Suppressor macrophage treated with lipopolysaccharide for 4 hours (primary cell): ENCODE measurements at places on chromosomes 7 and 10.
A peak's percentile ranks its signal among the peaks of the same experiment; 100 is the strongest.

DNA sequence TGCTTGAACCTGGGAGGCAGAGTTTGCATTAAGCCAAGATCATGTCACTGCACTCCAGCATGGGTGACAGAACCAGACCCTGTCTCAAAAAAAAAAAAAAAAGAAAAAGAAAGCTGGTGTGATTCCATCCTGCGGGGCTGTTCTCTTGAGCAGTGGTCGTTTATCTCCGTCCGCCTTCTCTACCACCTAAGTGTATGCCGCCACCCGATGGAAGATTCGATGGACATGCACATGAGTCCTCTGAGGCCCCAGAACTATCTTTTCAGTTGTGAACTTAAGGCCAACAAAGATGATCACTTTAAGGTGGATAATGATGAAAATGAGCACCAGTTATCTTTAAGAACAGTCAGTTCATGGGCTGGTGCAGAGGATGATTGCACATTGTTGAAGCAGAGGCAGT lies 65.7 kb downstream of the ABRAXAS2 start:
- no peak for DNase-seq

GRCh38 chr10:37703833-37704382 lies 153.5 kb downstream of the ZNF248 start:
- no peak for DNase-seq

- no peak for DNase-seq
Observed at GRCh38 chr10:101571271-101571925, 16.7 kb downstream of the POLL start.

DNA sequence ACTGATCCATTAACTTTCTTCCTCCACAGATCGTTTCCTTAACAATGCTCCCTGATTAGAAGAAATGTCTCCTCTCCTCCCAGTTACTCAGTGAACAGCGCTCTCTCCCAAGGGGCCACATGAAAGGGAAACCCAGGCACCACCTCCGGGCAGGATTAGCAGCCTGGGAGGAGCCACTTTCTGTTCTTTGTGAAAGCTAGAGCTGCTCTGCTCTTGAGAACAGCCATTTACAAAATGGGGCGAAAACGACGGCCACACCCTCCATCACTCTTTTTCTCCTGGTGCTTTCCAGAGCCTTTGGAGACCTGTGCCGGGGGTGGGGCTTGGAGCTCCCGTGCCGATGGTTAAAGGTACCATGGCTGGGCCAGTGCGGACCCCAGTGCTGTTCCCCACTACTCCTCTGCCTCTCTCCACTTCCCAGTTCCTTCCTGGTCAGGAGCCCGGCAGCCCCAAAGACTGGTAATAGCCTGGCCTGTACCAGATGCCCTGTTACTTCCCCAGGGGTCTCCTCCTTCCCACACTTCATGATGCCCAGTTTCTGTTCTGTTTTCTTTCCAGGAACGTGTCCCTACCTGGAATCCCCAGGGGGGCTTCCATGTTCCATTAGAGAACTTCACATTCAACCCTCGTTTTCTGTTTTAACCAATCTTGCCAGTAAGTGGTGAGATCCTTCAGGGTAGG lies 402.9 kb upstream of the GALNT17 start:
- DNase-seq = no peak

DNA sequence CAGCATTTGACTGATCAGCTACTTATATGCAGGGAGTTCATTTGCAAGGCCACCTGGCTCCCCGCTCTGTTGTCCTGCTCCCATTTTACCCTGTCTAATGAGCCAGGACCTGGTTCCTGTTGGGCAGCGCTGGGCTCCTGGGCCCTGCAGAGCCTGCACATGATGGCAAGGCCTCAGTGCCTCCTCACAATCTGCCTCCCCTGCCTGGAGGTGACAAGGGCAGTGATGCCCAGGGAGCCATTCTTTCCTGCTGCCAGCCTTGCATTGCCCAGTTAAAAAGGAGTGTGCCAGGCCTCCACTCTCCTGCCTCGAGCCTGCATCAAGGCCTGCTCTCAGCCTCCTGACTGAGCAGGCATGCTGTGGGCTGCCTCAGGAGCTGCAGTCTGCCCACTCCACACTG lies 28.5 kb downstream of the CHAT start:
- DNase-seq = no peak

DNA sequence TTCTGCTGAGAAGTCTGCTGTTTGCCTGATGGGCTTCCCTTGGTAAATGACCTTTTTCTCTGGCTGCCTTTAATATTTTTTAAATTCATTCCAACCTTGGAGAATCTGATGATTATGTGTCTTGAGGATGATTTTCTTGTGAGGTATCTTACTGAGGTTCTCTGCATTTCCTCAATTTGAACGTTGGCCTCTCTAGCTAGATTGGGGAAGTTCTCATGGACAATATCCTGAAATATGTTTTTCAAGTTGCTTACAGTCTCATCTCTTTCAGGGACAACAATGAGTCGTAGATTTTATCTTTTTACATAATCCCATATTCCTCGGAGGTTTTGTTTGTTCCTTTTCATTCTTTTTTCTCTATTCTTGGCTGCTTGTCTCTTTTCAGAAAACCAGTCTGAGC lies 208.4 kb downstream of the KIF20B start:
- peak; percentile 44 for DNase-seq

DNA sequence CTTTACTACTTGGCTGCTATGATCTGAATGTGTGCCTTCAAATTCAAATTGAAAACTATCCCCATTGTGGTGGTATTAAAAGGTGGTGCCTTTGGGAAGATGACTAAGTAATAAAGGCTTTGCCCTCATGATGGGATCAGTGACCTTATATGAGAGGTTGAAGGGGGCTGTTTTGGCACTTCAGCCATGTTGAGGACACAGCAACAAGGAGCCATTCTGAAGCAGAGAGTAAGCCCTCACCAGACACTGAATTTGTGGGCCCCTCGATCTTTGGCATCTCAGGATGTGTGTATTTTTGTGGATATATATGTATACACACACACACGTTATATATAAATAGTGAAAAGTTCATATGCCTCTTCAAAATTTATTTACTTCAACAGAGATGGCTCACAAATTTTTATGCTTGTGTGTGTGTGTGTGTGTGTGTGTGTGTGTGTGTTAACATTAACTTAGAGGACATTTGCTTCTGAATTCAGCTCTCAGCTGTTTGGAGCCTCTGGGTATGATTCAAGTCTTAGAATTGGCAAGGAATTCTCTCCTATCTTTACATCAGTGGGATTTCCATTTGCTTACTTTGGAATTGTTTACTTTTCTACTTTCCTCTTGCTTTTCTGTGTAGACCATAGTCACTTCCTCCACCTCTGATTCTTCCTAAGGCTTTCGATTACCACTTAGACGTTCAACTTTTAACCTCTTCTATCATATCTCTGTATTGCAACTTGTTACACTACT lies 66.6 kb downstream of the MAGI2 start:
- DNase-seq = no peak

GRCh38 chr10:7763929-7764328 lies 23.9 kb downstream of the KIN start:
- DNase-seq = peak; percentile 33

GRCh38 chr10:51862149-51862548 lies 162.8 kb upstream of the CSTF2T start:
- no peak for DNase-seq

DNA sequence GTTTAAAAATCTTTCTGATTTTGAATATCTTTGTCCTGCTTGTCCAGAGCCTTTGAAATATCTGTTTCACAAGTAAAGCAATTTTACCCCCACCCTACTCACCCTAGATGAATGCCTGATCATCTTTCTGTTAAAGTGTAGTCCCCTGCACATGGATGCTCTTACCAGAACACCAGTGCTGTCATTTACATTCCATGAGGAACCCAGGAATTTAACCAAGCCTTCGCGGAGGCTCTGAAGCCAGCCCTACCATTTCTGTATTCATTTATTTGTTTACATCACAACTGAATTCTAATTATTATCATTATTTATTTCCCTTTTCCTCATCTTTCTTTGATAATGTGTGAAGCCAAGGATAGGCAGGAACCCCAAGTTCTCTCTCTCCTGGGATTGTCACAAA lies 167.8 kb upstream of the MYO3A start:
- DNase-seq = no peak

GRCh38 chr10:94997741-94998174 lies 59.3 kb downstream of the CYP2C9 start:
- DNase-seq = no peak

- no peak for DNase-seq
Observed at GRCh38 chr7:130275826-130276297, 9.2 kb downstream of the CPA2 start.

DNA sequence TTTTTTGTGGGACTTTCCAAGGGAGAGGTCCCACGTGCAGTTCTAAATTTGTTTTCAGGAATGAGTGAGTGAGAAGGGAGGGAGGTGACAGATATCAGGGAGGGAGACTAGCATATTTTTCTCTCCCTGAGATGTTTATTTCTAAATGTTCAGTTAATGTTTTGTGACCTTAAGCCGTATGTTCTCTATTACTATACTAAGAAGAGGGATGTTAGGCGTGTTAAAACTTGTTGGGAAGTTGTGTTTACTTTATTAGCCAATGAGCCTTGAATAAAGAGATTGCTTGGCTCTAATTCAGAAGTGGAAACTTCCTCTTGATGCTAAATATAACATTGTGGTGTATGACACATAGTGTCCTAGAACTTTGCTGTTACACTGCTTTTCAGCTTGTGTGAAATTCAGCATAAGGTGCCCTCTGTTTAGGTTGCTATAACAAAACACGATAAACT lies 37.3 kb downstream of the DNAH11 start:
- peak; percentile 68 for DNase-seq

- DNase-seq = no peak
Observed at GRCh38 chr7:119959811-119960210, 313.2 kb upstream of the KCND2 start.

GRCh38 chr7:78703391-78703790 lies 750.1 kb downstream of the MAGI2 start:
- no peak for DNase-seq

DNA sequence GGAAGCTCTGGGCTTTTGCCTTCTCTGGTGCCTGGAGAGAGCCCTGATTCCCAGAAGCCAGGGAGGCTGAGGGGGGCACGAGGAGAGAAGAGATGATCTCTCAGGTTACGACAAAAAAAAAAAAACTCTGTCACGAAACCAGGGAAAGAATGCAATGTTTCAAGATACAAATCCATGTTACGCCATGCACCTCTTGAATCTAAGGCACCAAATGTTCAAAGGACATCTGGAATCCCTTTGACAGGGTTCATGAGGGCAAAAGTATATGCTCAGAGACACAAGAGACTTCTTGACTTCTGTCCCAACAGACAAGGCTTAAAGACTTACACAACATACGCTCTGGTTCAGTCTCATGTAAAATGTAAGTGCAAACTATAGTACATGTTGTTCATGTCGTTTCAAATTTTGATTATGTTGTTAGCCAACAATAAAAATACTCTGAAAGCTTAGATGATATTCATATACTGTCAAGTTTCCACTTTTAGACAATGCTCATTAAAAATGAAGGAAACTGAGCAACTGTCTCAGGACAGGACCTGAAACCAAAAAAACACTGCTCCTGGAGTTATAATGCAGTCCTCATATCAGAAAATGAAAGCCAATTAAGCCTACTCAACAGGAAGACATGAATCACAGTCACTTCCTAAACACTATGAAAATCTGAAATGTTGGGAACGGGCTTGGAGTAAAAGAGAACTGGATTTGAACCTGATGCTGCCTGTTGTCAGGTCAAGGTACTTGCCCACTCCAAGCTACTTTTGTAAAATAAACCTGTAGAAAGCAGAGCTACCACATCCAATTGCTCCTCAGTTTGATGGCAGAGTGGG lies 72.3 kb downstream of the CHCHD3 start:
- DNase-seq = no peak

DNA sequence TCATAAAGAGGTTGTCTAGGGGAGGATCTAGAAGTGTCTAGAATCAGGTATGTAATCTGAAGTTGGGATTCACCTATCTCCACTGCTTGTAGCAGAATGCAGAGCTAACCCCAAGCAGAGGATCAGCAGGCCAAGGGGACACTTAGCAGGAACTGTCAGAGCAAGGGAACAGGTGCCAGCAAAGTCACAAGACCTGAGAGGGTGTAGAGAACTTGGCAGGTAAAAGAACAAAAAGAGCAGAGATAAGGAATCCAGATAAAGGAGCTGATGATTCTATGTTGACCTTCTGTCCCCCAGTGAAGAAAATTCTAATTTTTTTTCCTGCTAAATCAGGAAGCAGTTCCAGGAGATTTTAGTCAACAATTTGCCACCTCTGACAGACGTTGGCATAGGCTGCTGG lies 91.4 kb upstream of the CCDC71L start:
- no peak for DNase-seq

DNA sequence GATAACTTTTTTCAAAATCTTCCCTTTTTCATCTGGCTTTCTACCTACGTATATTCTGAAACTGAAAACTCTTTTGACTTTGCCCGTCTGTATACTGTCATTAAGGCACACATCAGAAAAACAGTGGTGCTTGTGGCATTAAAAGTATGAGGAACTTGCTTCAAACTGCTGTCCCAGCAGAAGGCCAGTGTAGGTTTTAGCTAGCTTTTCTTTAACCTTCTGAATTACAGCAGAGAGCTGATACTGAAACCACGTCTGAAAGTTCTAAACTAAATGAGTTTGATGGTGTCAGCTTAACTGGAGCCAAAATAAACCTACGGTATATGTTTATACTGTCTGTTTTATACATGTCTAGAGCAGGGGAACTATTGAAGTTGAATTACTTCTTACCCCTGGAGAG lies 283.4 kb downstream of the TFEC start:
- no peak for DNase-seq

DNA sequence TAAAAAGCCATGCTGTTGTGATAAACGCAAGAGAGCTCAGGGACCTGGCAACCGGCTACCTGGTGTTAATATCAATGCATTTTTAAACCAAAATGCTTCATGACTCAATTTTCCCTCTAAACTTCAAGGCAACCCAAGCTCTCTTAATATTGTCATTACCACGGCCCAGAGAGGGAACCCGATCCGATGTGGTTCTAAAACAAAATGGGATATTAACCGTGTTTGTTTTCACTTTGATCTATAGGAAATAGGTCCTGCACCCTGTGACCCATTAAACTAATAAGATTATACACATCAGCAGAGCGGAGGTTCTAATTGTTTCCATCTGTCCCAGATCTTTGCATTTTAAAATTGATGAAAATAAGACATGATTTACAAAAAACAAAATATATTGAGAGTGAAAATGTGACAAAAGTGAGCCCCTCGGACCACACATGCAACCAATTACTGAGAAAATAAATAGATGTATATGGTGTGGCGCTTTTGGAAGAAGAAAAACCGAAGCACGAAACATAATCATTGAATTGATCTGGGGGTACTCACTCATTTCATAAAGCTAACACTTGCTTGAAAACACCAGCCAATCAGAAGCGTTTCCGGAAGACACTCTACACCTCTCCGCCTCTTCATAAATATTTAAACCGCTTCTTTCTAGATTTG lies 290.3 kb upstream of the NFE2L3 start:
- no peak for DNase-seq

DNA sequence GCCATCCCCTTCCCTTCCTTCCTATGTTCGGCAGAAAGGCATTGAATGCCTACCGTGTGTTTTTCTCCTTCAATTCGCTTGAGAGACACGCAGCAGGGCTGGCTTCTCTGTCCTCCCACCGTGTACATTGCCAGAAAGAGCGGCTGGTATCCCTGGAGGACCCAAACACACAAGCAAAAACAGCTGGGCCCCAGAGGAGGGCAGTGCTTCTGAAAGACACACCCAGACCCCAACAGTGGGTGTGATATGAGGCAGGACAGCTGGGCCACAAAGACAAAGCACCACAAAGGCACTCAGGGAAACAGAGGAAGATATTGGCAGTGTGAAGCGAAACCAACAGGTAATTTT lies 133.1 kb upstream of the SH2B2 start:
- no peak for DNase-seq

GRCh38 chr7:77447616-77448015 lies 31.5 kb upstream of the GSAP start:
- DNase-seq = no peak
